ENCODE measurements at places on chromosomes 4 and X.

- no peak for DNase-seq
Observed at GRCh38 chr4:47721892-47722575, 115.8 kb downstream of the CORIN start.

DNA sequence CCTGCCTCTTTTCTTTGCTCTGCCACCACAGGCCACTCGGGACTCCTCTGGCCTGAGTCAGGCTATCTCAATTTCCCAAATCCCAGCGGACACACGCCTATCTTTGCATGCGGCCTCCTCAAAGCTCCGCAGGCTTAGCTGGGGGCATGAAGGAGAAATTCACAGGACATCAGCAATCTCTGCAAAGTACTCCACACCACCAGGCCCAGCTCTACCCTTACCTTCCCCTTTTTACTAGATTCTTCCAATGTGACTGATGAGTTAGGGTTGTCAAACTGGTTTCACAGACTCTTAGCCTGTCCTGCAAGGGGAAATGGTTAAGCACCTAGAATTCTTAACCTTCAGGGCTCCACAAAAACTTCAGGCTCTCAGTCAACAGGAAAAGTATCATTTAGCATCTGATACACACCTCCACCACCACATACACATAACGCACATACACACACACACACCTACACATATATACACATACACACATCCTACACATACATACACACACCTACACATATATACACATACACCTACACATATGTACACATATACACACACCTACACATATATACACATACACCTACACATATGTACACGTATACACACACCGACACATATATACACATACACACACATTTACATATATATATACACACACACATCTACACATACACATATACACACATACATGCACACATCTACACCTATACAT, 349.1 kb downstream of the ANK2 start:
- no peak for DNase-seq

DNA sequence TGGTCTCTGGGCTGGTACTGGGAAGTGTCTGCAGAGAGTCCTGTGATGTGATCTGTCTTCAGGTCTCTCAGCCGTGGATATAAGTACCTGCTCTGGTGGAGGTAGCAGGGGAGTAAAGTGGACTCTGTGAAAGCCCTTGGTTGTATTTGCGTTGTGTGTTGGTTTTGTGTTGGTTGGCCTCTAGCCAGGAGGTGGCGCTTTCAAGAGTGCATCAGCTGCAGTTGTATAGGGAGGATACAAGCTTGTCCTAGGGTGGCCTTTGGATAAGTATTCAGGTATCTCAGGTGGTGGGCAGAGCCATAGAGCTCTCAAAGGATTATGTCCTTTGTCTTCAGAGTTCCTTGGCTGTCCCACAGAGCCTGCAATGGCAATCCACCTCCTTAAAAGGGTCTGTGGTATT, 111.6 kb downstream of the MAGEB17 start:
- no peak for DNase-seq

GRCh38 chrX:153407736-153408135, 3.5 kb upstream of the ZFP92 start:
- no peak for DNase-seq

GRCh38 chr4:139887376-139887802, 221.8 kb downstream of the MGST2 start:
- DNase-seq = no peak

GRCh38 chr4:38011511-38012162, 51.4 kb downstream of the PTTG2 start:
- no peak for DNase-seq
